Left ventricle myocardium inferior (tissue), 1 donor: ENCODE measurements at places on chromosomes 16 and 17. TPM values are rescaled to one million over a fixed set of nuclear protein-coding genes. Genes with fewer than 3 reads are reported as not detected.

The CIAO2B gene
- 127 TPM for total RNA-seq

DNA sequence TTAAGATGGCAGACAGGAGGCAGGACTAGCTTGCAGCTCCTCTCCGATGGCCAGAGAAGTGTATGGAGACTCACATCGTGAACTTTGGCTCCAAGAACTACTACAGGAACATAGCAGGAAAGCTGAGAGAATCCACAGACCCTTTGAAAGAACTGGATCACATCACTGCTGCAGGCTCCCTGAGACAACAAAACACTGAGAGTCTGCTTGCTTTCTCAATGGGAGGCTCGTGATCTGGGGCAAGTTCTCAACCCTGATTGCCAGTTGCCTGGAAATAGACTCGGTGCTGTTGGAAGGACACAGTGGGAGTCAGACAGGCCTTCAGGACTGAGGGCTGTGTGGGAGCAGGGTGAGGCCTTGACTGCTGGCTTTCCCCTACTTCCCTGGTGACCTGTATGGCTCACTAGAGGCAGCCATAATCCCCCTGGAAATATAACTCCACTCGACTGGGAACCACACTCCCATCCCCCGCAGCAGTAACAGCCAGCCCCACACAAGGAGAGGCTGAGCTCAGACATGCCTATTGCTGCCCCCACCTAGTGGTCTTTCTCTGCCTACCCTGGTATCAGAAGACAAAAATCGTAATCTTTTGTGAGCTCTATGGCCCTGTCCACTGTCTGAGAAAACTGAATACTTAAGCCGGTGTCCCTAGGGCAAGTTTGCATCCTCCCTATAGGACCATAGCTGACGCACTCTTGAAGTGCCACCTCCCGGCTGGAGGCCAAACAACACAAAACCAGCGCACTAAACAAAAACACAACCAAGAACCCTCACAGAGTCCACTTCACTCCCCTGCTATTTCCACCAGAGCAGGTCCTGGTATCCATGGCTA lies 238.4 kb downstream of the CEP112 start:
- no peak for DNase-seq

GRCh38 chr17:58626905-58627304 lies 64.9 kb downstream of the TEX14 start:
- DNase-seq, result no peak

DNA sequence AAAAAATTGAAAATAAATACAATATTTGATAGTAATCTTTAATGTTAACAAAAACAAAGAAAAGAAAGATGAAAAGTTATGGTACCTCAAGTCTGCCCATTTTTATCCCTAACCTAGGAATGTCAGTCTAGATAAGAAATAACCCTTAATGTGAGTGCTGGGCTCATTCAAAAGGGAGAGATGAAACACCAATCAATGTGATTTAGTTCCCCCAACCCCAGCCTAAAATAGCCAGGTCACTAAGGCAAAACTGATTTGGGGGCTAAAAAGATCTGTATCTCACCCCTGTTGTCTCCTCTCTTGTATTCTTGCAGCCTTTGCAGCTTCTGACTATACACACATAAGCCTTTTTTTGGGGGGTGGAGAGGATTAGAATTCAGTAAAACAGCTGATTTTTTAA lies 3.2 kb upstream of the IGF2BP1 start:
- DNase-seq, result no peak

DNA sequence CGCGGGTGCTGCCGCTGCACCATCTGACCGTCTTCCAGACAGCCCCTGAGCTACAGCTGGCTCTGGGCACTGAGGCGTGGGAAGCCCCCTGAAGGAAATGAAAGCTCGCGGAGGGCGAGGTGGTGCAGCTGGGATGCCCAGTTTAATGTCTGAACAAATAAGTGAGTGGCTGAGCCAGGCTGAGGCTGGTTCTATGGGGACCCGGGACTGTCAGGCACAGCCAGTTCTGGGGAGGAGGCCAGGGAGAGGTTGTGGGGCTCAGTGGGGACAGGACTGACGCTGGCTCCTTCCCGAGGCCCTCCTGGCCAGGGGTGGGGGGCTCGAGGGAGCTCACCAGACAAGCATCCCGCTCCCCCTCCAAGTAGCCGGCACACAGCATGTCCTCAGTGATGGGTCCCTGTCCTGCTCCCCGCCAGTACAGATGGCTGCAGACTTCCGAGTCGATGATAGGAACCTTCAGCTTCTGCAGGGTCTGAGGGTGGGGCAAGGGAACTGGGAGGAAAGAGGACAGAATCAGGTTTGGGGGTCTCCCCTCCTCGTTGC lies 4.4 kb downstream of the PRSS22 start:
- no peak for DNase-seq

- DNase-seq, result no peak
These were observed 3.1 kb downstream of the PSMC3IP start for GRCh38 chr17:42574463-42574862.

DNA sequence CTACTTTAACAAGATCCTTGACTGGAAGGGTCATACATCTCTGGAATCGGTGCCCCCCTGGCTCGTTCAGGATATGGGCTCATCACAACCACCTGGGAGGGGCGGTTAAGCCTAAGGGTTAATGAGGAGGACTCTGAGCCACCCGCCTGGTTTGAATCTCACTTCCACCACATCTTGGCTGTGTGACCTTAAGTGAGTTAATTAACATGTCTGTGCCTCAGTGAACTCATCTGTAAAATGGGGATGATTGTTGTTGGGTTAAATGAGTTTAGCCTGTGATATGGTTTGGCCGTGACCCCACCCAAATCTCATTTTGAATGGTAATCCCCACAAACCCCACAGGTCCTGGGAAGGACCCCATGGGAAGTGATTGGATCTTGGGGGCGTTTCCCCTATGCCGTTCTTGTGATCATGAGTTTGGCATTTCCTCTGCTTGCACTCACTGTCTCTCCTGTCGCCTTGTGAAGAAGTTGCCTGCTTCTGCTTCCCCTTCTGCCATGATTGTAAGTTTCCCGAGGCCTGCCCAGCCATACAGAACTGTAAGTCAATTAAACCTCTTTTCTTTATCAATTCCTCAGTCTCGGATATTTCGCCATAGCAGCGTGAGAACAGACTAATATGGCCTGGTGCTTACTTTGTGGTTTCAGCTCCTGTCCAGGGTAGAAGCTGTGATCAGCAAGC lies 214.0 kb upstream of the CIBAR2 start:
- DNase-seq, result no peak

- DNase-seq, result peak; percentile 89
These were observed 7.3 kb downstream of the FMNL1 start for GRCh38 chr17:45228763-45229539.

The NOXO1 gene
- total RNA-seq, result not detected

DNA sequence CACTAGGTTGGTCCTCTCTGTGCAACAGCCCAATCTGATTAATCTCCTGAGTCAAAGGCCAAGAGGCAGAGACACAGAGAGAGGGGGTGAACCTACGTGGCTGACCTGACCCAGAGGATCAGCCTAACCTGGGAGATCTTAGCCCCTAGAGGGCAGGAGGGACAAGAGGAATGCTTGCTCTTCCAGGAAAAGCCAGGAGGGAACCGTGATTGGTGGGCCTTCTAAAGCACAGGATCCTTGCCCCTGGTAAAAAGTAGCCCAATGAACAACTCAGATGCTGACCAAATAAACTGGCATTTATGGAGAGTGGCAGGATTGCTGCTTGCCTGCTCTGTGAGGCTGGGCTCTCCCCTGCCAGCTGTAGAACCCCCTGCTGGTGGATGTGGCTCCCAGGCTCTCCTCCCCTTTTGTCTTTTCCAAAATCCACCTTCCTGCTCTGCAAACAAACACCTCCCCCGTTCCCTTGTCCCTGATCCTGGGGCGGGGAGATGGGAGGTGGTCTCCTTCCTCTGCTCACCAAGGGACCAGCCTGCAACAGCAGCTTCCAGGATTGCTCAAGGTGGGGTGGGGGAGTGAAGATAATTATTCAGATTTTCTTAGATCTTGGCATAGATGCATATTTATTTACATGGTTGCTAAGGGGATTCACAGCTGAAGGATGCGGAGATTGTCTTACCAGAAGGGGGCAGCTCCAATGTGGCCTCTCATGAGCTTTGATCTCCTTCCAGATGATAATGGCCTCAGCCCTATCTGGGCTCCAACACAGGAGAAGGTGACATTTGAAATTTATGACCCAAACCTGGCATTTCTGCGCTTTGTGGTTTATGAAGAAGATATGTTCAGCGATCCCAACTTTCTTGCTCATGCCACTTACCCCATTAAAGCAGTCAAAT lies 71.9 kb downstream of the SDR42E1 start:
- DNase-seq, result no peak

GRCh38 chr17:15397620-15398019 lies 56.2 kb upstream of the TEKT3 start:
- DNase-seq, result no peak

- DNase-seq, result no peak
These were observed 112.2 kb downstream of the METRNL start for GRCh38 chr17:83191388-83192160.

- DNase-seq, result no peak
These were observed 162.2 kb upstream of the TNRC6C start for GRCh38 chr17:77796176-77796860.

- no peak for DNase-seq
These were observed 65.5 kb downstream of the IRX5 start for GRCh38 chr16:54996186-54996585.

GRCh38 chr17:44115585-44116415 lies 7.6 kb downstream of the HDAC5 start:
- DNase-seq, result no peak

The TMEM235 gene
- not detected for total RNA-seq

DNA sequence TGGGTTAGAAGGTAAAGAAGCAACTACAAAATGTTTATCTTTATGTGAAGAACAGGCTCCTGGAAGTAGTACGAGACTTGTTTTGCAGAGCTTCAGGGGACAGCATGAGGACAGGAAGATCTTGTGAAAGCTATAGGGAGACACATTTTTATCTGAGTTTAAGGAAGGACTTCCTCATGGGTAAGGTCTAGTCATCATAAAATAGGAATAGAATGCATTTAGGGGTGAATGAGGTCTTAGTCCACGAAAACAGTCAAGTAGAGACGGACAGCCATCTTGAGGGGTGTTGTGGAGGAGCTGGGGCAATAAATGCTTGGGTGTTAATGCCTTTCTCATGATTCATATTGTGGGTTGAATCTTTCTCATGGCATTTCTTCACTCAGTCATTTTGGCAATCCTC lies 24.3 kb downstream of the KCNJ16 start:
- no peak for DNase-seq

DNA sequence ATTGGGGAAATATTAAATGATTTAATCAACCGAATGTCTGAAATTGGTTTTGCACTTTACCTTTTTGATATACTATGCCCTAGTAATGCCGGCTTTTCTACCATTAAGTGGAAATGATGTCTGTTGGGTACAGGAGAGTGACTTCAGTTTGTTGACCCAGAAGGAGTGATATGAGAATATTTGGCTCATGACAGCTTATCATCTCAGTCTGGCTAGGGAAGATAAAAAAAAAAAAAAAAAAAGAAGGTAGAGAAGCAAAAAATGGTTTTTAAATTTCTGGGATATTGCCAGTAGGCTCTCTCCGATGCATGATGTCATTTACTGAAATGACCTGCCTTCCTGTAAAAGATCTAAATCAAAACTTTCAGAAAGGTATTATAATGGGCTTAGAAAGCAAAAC lies 69.0 kb downstream of the CNTNAP4 start:
- no peak for DNase-seq

- no peak for DNase-seq
These were observed 80.6 kb upstream of the RCVRN start for GRCh38 chr17:9985646-9986045.

DNA sequence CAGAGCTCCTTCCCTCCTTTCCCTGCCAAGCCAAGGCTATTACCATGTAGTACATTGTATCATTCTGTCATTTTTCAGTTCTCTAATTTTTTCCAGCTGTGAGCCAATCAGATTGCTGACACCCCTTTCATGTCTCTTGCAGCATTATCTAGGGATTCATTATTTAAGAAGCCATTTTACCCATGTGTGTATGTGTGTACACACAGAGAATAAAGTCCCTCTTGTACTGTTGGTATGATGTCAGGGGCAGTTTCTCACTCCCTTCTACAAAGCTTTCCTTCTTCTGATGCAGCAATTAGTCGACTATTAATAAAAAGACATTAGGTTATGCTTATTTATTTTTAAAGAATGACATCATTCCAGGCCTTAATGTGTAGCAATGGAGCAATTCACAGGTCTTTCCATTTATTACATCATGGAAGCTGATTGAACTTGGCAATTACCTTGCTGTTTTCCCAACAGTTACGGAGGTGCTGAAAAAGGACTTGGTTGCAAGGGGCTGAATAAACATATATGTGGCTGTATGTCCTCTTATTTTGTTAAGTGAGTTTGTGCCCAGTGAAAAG lies 159.4 kb upstream of the HS3ST3A1 start:
- no peak for DNase-seq

GRCh38 chr17:34981538-34982241 lies 1.4 kb downstream of the LIG3 start:
- no peak for DNase-seq

The SEPTIN1 gene
- 1.3 TPM for total RNA-seq

GRCh38 chr17:5234645-5235576 lies at the start of gene SCIMP:
Gene SCIMP, minus strand, starts transcription at chr17:5234860. Its CDS starts 105 bp downstream, at chr17:5234755.
- peak; percentile 23 for DNase-seq

- DNase-seq, result no peak
These were observed 19.1 kb downstream of the RGS9 start for GRCh38 chr17:65156185-65156834.

The RETREG3 gene
- total RNA-seq, result 17.6 TPM

The ZNF23 gene
- total RNA-seq, result 5.2 TPM

DNA sequence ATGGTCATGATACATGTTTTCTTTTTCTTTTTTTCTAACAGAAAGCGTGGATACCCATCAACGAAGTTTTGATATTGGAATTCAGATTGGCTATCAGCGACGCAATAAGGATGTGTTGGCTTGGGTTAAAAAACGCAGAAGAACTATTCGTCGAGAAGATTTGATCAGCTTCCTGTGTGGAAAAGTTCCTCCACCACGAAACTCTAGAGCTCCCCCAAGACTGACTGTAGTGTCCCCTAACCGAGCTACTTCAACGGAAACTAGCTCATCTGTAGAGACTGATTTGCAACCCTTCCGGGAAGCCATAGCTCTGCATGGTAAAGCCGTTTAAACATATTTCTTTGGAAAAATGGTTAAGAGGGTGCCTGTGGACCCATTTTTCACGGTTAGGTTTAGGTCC lies 11.5 kb downstream of the HAPSTR1 start:
- DNase-seq, result no peak

The DHRS11 gene
- total RNA-seq, result 13.1 TPM
